ENCODE measurements at places on chromosomes 12 and 14.

DNA sequence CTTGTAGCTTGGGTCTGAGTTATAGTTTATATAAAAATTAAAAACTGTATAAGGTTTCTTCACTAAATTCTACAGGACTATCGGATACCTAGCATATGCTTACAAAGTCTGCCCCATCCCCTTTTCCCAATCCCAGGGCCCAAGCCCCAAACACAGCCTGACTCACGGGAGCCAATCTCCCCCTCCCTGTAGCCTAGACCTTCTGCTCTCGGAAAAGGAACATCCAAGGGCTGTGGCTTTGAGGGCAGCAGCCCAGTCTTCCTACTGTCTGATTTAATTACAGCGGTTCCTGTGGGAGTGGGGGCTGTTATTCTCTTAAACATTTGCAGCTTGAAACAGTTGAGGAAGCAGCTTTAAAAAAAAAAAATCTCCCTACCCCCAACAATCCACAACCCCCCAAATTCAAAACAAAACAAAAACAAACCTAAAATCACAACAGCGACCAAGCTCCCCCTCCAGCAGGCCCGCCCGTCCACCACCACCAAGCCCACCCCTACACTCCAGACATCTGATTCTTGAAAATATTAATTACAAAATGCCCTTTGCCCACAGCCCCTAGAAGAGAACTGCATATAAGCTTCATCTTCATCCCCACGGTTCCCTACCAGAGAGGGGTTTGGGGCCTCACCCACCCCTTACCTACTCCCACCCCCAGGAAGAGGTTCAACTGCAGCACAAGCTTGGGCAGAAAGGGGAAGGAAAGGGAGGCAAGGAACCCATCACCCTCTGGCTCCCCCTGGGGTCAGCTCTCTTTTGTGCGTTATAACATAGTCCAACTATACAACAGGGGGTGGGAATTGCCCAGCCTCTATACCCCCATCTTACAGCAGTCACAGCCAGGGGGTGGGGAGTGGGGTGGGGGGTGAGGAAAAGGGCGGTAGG lies 1.1 kb upstream of the PRKAG1 start:
- DNase-seq, result peak; percentile 48

DNA sequence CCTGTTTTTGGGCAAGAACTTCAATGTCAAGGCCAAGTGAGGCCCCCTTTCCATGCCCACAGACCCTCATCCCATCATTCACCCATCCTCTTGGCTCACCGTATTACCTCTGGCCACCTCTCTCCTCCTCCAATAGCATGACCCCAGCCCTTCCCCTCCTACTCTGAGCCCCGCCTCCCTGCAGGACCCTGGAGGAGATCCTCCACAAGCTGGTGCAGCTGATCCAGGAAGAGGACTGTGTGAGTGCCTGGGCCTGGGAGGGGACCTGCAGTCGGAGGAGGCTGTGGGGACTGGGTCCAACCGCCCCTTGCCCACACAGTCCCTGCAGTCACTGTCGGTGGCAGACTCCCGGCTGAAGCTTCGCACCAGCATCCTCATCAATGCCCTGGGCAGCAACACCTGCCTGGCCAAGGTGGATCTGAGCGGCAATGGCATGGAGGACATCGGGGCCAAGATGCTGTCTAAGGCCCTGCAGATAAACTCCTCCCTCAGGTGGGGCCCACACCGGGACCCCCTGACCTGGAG lies 7.2 kb downstream of the CARMIL3 start:
- DNase-seq, result no peak

- no peak for DNase-seq
Measured at GRCh38 chr14:51260225-51260624, 20.2 kb downstream of the TMX1 start.

- no peak for DNase-seq
Measured at GRCh38 chr14:93212432-93212831, 5.4 kb downstream of the UBR7 start.

GRCh38 chr14:73833530-73834260 lies 17.9 kb upstream of the PTGR2 start:
- DNase-seq, result peak; percentile 27

- DNase-seq, result no peak
Measured at GRCh38 chr12:59453475-59453874, 142.4 kb upstream of the SLC16A7 start.

DNA sequence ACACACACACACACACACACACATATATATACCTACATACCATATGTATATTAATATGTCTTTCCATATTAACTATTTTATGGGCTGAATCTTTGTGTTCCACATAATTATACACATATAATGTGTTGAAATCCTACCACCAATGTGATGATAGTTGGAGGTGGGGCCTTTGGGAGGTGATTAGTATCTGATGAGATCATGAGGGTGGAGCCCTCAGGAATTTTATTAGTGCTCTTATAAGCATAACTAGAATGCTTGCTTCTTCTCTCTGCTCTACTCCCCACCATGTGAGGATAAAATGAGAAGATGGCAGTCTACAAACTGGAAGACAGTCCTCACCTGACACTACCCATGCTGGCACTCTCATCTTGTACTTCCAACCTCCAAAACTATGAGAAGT lies 1193.5 kb upstream of the FLRT2 start:
- no peak for DNase-seq

- peak; percentile 64 for DNase-seq
Measured at GRCh38 chr12:79983492-79983891, 48.6 kb upstream of the PPP1R12A start.

GRCh38 chr12:16198884-16199283 lies 78.6 kb downstream of the SLC15A5 start:
- DNase-seq, result no peak

- DNase-seq, result no peak
Measured at GRCh38 chr14:59465316-59466135, at the start of gene GPR135. TSS of gene GPR135 (minus strand) at chr14:59465380. CDS start at chr14:59465226, 154 bp downstream.

DNA sequence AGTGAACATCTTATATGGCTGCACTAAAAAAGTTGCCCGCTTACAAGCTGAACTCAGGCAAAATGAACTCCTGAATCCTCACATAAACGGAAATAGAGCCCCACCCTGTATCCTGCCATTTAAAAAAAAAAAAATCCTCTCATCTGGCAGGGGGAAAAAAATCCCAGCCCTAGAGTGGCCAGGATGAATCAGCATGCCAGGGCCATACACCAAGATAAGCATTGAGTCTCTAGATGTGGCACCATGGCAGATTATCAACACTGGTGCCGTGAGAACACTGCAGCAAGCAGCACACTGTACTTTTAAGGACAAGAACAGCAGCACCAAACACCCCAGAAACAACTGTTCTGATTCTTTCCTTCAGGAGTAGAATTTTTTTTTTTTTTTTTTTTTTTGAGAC lies 65.5 kb downstream of the RASSF3 start:
- DNase-seq, result no peak

GRCh38 chr14:37230551-37231194 lies 32.9 kb downstream of the MIPOL1 start:
- peak; percentile 75 for DNase-seq

DNA sequence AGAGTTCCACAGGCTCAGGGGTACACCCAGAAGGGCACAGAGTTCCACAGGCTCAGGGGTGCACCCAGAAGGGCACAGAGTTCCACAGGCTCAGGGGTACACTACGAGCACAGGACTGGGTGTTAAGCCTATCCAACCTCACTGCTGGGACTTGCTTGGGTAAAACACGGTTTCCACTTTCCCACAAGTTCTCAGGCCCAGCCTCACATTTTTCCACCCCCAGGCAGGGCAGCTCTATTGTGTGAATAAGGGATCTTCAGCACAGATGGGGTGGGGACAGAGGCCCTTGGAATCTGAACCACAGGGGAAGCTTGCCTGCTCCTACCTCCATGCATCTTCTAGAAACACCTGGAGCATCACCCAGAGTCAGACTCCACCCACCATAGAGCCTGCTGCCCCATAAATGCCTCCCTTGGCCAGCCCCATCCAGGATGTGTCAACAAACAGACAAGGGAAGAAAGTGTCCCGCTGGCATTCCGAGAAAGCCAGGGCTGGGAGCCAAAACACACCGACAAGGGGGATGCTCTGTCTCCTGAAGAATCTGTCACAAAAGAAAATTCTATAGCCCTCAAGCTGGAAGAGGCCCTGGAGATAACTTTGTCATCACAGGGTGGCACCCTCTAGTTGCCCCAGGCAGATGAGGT lies 4.8 kb downstream of the CRACR2A start:
- DNase-seq, result no peak

GRCh38 chr12:1189163-1189562 lies 198.1 kb downstream of the ERC1 start:
- no peak for DNase-seq

- DNase-seq, result no peak
Measured at GRCh38 chr12:114414031-114414865, 8.3 kb upstream of the TBX5 start.

- no peak for DNase-seq
Measured at GRCh38 chr14:79670811-79671210, 540.5 kb downstream of the DIO2 start.

Measured in iris pigment epithelial cell (primary cell).